EH (cell line): ENCODE measurements at places on chromosomes 5 and 9.

- no peak for DNase-seq
Observed at GRCh38 chr9:131167146-131167692, 41.8 kb downstream of the NUP214 start.

GRCh38 chr5:173733021-173733420, 116.6 kb upstream of the BOD1 start:
- no peak for DNase-seq

DNA sequence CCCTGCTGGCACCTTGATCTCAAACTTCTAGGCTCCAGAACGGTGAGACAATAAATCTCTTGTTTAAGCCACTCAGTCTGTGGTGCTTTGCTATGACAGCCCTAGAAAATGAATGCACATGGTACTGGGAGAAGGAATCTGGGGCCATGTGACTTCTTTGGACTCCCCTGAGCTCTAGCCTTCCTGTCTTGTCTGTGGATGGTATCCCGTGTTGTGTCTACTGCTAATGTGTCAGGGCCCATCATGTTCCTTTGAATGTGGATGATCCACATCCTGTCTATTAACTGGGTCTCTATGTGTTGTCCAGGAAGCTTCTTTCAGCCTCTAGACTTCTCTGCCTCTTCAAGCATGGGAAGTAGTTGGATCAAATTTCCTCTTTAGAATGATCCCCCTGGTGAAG, 25.1 kb downstream of the IL7R start:
- DNase-seq, result no peak

- no peak for DNase-seq
Observed at GRCh38 chr5:39192450-39193160, 26.8 kb downstream of the FYB1 start.

GRCh38 chr5:652773-653350, 40.3 kb downstream of the TPPP start:
- DNase-seq, result no peak

GRCh38 chr9:14452539-14452938, 138.6 kb upstream of the NFIB start:
- no peak for DNase-seq

DNA sequence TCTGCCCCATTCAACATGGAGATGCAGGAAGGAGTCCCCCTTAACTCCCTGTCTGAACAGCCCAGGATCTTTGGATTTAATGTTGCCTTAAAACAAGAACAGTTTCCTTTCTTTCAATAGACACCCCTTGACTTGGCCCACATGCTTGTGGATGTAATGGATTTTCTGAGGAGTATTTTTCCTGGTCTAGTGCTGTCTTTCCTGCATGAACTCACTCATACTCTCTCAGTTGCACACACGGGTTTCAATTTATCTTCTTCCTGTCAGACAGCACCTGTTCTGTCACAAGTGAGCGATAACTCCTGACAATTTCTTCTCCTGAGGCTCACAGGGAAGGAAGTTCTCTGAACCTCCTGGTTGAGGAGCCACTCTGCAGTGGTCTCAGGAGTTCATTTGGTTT, 85.1 kb downstream of the ACER2 start:
- no peak for DNase-seq

GRCh38 chr9:92503156-92503555, 20.9 kb upstream of the ASPN start:
- DNase-seq, result no peak

GRCh38 chr5:144089401-144090021, 80.9 kb downstream of the YIPF5 start:
- DNase-seq, result peak; percentile 40

DNA sequence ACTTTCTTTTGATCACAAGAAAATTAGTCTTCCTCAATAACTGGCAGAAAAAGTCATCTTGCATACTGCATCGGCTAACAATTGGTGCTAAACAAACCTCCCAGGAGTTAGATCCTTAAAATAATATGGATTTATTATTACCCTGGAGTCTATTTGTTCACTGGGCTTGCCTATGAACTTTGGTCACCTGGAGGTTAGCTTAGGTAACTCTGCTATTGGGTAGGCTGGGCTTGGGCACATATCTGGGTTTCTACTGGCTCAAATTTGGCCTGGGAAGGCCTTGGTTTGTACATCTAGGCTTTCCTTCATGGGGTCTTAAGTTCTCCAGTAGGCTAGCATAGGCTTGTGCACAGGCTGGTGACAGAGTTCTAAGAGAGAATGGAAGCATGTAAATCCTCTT, 279.9 kb downstream of the RASEF start:
- DNase-seq, result no peak

GRCh38 chr5:73214306-73214705, 41.3 kb downstream of the TMEM174 start:
- DNase-seq, result no peak

GRCh38 chr9:131747352-131747751, 7.5 kb upstream of the RAPGEF1 start:
- peak; percentile 61 for DNase-seq

GRCh38 chr9:131986089-131986488, 93.6 kb downstream of the MED27 start:
- DNase-seq, result no peak

- DNase-seq, result no peak
Observed at GRCh38 chr5:56077796-56078233, 83.1 kb upstream of the IL6ST start.

- DNase-seq, result peak; percentile 79
Observed at GRCh38 chr5:36373527-36374086, 71.9 kb upstream of the RANBP3L start.

- DNase-seq, result peak; percentile 73
Observed at GRCh38 chr9:134683714-134684374, 42.2 kb downstream of the COL5A1 start.

DNA sequence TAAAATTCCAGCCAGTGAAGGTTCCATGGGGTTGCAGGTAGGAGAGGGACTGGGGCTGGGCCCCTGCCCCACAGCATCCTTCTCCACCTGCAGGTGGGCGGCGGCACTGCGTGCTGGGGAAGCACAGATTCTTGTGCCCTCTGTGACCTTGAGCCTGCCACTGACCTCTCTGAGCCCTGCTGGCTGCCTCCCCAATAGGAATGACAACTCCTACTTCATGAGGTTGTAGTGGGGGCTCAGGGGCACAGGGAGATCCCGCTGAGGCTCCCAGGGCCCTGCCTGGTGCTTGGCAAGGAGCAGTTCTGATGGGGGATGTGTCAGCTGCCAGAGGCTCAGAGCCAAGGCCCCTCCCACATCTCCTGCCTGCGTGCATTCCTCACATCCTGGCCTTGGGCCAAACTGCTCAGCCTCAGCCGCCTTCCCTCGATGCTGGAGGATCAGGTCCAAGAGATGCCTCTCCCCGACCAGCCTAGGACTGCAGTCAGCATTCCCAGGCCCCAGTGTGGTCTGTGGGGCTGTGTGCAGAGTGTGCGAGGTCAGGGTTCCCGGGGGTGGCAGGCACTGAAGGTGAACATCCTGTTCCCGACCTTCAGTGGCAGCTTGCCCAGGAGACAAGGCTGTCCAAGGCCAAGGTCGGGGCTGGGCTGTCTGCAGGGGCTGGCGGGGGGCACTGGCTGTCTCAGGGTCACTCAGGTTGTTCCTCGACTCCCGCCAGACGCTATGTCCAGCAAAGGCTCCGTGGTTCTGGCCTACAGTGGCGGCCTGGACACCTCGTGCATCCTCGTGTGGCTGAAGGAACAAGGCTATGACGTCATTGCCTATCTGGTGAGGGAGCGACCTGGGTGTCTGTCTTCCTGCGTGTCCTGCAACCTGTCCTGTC, 7.0 kb downstream of the ASS1 start:
- DNase-seq, result peak; percentile 97

GRCh38 chr9:127187231-127187956, 65.0 kb upstream of the ANGPTL2 start:
- peak; percentile 98 for DNase-seq
